CD4-positive, alpha-beta T cell treated with Interleukin-12 subunit alpha and Interleukin-12 subunit beta, for 1 hour (primary cell): ENCODE measurements at places on chromosomes 5 and 9.

DNA sequence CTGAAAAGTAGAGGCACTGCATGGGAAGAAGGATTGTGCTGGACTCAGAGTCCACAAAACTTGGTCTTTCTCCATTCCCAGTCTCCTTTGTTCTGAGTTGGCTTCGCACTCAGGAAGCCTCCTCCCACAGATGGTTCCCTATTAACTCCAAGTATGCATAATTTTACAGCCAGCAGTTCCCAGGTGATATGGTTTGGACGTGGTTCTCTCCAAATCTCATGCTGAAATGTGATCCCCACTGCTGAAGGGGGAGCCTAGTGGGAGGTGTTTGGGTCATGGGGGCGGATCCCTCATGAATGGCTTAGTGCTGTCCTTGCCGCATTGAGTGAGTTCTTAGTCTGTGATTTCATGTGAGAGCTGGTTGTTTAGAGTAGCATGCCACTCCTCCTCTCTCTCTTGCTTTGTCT, 86.6 kb downstream of the FEM1C start:
- DNase-seq, result no peak

GRCh38 chr5:108641596-108641995, 106.1 kb upstream of the FER start:
- no peak for DNase-seq

DNA sequence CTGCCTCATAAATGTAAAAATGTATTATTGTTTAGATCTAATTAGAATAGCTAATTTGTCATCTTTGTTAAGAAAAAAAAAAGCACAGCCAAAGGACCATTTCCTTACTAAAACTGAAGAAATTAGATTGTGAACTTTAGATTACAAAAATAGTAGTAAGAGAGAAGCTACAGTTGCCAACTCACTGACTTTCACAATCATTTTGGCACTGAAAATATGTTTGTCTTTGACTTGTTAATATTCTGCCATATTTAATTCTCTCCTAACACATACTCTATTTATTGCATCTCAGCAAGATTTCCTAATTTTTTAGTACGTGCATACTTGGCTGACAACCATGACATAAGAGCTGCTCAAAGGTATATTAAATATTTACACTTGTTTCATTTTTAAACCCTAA, 297.1 kb downstream of the TUSC1 start:
- no peak for DNase-seq

- no peak for DNase-seq
Measured at GRCh38 chr9:115103746-115104477, 14.0 kb downstream of the TNC start.

DNA sequence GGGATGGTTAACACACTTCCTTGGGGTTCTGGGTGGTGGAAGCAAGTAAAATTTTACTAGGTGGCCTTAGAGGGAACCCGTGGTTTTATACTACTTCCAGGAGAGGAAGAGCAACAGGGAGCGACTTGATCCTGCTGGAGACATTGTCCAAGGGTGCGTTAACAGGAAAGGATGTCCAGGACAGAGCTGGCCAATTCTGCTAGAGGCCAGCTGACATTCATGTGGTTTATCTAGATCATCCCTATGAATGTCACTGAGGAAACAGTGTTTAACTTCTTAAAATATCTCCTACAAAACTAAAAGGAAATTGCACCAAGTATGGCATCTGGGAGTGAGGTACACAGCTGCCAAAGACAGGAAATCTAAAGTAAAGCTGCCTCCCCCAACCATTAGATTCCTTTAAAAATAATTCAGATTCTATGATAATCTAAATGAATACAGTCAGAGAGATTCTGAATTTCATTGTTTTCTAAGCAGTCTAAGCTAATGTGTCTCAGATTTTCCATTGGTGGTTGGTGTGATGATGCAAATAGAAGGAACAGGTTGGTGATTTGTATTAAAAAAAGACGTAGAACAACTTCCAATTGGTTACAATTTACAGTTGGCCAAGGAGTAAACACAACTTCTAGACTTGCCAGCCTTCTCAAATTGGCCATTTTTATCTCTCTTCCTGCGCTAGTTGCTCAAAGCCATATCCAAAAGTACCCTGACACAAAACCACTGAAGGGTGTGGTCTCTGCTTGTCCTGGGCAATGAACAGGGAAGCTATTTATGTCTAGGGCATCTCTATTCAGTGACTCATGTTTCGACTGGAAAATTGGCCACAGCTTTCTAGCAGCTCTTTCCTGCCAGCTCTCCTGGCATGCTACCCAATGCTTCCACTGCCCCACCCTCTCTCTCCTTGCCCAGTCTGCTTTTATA, 574.7 kb upstream of the MEF2C start:
- no peak for DNase-seq

DNA sequence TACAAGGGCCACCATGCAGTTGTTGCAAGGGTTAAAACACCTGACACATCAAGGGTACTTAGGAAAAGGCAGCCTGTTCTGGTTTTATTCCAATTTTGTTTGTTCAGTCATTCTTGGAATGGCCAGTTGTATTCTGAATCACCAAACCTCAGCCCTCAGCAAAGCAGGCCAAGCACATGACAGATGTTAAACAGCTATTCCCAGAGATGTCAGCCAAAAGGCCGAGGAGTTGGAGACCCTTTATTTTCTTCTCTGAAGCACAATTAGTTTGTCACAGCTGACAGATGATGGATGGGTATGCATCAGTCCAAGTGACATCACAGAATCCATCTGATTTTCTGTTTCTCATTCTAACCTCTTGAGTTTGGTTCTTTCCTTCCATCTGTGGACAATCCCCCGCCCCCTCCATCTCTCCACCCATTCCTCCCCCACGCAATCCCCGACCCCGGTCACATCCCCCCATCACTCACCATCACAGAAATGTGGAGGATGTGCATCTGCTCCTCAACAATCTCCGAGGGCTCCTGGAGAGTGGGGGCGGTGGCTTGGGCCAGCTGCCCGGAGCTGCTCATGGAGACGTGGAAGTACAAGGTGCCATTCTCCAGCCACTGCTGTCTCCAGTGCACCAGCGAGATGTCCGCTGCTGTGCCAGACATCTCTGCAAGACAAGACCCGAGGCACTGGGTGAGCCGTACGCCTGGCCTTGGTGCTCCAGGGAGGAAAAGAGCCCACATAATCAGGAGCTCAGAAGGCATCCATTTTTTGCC, 123.8 kb downstream of the ASTN2 start:
- DNase-seq, result no peak

DNA sequence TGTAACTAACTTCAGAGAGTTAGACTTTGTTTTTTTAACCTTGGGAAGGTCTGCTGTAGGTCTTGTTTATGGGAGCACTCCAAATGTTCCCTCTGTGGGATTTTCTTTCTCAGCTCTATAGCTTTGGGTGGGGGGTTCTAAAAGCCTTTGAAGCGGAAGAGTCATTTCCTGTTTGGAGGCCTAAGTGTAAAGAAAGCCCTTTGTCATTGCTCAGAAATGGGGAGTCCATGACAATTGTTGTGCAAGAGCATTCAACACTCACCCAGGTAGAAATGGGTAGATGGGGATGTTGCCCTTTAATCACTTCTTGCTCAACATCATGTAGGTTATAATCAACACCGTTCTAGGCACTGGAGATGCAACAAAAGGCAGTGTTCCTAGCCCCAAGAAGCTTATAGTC, 30.3 kb upstream of the MAST4 start:
- DNase-seq, result no peak

DNA sequence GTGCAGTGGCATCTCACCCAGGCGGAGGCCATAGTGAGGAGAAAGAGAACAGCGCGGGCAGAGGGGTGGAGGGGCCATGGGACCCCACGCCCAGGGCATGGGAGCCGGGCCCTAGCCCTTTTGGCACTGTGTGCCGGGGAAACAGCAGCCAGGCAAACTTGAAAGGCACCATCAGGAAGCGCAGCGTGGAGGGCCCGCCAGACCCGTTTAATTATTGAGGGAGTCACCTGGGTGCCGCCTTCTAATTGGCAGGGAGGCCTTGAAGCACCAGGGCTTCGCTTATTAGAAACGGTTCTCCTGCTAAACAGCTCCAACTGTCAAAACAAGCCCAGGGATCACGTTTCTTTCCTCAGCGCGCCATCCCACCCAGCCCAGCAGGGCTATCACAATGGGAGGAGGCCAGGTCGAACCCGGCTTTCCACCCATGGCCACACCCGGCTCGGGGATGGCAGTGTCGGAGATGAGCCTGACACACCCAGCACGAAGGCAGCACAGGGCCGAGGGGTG, 104.6 kb upstream of the SARDH start:
- DNase-seq, result no peak

- no peak for DNase-seq
Measured at GRCh38 chr5:79820648-79821047, 131.0 kb downstream of the CMYA5 start.

DNA sequence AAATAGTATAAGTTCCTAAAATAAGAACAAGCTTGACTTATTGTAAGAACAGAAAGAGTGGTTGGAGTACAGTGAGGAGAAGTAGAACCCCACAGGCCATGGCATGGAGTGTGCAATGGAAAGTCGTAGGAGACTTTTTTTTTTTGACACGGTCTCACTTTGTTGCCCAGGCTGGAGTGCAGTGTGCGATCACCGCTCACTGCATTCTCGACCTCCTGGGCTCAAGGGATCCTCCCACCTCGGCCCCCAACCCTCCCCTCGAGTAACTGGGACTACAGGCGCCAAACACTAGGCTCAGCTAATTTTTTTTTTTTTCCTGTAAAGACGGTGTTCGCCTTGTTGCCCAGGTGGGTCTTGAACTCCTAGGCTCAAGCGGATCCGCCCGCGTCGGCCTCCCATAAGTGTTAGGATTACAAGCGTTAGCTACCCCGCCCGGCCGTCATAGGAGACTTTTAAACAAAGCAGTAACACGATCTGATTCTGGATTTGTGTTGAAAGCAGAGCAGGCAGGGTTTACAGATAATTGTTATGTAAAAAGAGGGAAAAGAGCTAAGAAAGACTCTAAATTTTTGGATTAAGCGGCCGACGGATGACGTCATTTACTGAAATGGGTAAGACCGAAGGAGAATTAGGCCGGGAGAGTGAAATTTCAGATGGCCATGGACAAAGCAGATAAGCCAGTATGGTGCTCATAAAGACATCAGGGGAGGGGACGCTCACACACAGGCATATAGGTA, 752 bp downstream of the TSTD2 start:
- DNase-seq, result no peak

- DNase-seq, result no peak
Measured at GRCh38 chr5:92944903-92945604, 636.0 kb downstream of the NR2F1-AS1 start.

GRCh38 chr5:1884678-1885403, 2.1 kb upstream of the IRX4 start:
- DNase-seq, result no peak

DNA sequence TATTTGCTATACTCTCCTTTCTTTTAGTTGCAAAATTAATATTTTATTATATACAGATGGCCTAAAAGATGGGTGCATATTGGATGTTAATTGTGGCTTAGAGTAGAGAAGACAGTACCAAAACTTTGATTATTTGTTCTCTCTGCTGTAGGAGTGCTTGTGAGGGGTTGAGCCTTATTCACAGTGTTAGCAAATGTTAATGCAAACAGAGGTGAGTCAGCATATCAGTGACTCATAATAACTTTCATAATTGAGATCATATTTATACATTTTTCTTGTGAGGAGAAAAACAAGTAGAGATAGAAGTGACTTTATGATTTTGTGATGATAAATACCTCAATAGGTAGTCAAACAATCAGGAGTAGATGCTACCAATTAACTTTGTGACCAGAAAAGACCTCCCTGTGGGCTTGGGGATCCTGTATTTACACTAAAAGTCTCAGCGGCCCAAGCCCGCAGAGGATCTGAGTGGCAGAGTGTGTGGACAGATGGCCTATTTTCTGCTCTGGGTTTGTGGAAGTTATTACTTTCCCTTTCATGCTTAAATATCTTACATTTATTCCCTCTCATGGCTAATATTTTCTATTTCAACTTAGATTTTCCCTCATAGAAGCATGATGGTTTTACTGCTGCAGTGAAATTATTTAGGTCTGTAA, 226.5 kb downstream of the TAF11L14 start:
- no peak for DNase-seq

DNA sequence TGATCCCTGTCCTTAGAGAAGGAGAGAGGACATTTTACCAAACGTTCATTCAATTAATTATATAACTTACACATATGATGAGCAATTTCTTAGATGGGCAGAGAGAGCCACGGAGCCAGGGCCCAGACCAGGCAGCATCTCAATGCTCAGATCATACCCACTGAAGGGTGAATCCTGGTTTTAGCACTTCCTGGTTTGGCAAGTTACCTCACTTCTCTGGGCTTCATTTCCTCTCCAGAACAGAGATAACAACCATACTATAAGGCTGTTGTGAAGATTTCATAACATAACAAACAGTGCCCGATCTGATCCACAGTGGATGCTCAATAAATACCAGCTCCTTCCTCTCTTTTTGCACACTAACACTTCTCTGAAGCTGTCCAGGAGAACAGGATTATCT, 271.1 kb downstream of the DENND1A start:
- no peak for DNase-seq

DNA sequence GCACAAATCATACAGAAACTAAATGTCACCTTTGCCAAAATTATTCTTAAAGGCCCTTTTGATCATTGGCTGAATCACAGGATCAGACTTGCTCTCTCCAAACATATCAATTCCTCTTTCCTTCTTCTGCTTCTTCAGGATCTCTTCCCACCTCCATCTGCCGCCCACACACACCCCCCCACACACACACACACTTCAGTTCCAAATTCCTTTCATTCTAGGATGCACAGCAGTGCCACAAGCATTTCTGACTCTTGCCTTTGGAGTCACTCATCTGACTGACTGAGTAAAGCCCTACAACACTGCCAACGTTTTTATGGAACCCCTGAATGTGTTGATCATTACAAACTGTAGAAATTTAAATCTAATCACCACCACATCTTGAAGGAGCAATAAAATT, 22.9 kb downstream of the DNAH5 start:
- DNase-seq, result no peak

DNA sequence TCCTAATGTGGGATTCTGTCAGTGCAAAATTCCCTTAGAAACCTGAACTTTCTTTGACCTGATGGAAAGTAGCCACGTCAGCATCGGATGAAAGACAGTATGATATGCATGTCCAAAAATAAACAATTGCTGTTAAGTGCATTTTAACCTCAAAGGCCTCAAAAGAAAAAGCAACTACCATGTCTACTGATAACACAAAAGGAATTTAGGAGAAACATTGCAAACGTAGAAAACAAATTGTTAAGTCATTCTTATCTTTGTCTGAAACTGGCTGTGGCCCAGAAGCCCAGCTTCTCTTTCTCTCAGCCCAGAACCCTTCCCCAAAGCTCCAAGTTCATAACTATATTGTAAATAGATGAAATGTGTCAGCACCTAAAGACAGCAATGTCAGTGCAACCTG, 11.1 kb upstream of the LHFPL2 start:
- DNase-seq, result no peak

GRCh38 chr9:100554935-100555401, 22.9 kb upstream of the CAVIN4 start:
- no peak for DNase-seq

DNA sequence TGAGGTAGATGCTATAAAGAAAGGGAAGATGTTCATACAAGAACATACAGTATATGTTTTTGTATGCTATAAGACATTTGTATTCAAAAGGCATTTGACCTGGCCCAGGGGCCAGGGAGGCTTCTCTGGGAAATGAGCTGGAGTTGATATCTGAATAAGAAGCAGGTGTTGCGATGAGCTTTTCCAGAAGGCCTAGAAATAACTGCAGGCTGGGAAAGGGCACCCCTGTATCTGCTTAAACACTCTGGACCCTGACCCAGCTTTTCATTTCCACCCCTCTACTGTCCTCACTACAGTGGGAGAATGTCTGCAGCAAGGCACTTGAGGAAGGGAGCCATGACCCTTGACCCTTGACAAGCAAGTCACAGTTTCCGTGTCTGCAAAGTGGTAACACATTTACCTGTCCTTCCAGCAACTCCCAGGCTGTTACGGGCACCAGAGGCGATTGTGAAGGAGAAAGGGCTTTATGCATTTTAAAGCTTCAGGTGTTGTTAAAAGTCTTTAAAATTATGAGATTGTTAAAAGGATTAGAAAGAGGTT, 88.2 kb upstream of the PANK3 start:
- no peak for DNase-seq
